BE2C (cell line): ENCODE measurements at places on chromosomes 11 and 22.

GRCh38 chr22:45787759-45788158, 116.1 kb downstream of the ATXN10 start:
- no peak for DNase-seq

DNA sequence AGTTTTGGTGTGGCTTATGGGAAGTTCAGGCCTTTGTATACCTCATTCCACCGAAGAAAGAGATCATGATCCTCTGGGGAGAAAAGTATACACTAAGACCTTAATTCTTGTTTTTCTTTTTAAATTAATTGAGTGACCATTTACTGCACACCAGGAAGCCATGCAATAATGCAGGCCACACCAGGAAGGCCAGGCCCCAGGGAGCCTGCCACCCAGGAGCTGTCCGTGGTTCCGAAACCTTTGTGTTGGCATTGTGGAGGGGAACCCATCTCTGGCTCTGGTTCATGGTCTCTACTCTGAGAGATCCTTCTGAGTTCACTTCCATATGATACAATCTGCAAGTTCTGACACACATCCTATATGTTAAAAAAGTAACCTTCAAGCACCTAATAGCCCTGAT, 291.8 kb downstream of the MIAT start:
- no peak for DNase-seq

- DNase-seq = no peak
Observed at GRCh38 chr11:2097356-2097997, 41.7 kb downstream of the IGF2 start.

- no peak for DNase-seq
Observed at GRCh38 chr22:21651521-21652009, 9.5 kb downstream of the SDF2L1 start.

DNA sequence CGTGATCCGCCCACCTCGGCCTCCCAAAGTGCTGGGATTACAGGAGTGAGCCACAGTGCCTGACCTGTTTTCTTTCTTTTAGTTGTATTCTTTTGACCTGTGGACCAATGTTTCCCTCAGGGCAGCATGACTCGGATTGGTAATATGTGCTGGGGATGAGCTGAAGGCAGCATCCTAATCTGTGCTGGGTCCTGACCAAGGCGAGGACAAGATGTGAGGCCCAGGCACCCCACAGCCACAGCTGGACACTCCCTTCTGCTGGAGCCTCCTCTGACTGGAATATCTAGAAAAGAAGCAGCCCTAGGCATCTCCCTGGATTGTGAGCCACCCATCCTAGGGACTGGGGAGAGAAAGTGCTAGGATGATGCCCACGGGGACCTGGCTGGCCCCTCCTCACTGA, 105.4 kb downstream of the PDE2A start:
- DNase-seq = no peak

GRCh38 chr11:10379022-10379421, 74.1 kb downstream of the ADM start:
- no peak for DNase-seq

DNA sequence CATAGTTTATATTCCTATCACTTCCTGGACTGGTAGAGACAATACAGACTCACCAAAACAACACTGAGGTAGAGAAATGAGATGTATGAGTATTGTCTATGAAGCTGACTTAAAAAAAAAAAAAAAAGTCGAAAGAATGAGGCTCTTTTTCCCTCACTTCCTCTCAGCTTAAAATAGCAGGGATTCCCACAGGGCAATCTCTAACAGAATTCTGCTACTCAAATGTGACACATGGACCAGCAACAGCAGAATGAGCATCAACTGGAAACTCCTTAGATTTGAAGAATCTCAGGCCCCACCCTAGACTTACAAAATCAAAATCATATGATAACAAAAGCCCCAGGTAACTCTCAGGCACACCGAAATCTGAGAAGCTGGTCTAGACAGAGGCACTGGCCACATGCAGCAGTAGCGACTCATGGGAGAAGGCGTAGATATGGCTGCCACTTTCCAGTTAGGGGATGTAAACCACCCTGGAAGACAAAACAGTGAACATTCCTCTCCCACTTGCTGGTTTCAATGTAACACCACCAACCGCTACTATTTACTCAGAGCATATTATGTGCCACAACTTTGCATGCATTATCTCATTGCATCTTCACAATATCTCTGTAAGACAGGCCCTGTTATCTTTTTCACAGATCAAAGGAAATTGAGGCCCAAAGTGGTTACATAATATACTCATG, 128.0 kb downstream of the RBFOX2 start:
- DNase-seq = no peak
